Nasal cavity respiratory epithelium epithelial cell of viscerocranial mucosa (primary cell): ENCODE measurements at places on chromosomes 1 and 21. TPM values are rescaled to one million over a fixed set of nuclear protein-coding genes. Genes with fewer than 3 reads are reported as not detected.

Gene NCSTN
- total RNA-seq = 53.0 and 97.3 TPM in 2 replicates

Gene ZNF281
- 39.0 and 41.9 TPM in 2 replicates for total RNA-seq

Gene AMY2B
- 2.1 and 2.7 TPM in 2 replicates for total RNA-seq

Gene DNAJC28
- total RNA-seq = 1.0 and 1.6 TPM in 2 replicates

Gene PLEKHM2
- total RNA-seq = 74.8 and 114 TPM in 2 replicates

Gene FCRL6
- total RNA-seq = not detected in 2 replicates

Gene DDAH1
- total RNA-seq = 1.8 and 3.8 TPM in 2 replicates

Gene GBP5
- 0.34 and 1.1 TPM in 2 replicates for total RNA-seq

Gene ARHGEF10L
- total RNA-seq = 4.1 and 18.2 TPM in 2 replicates

Gene PTGER3
- under 0.01 TPM in 2 replicates for total RNA-seq

Gene ATP6V1G3
- total RNA-seq = not detected in 2 replicates

Gene KRTAP22-1
- not detected in 2 replicates for total RNA-seq

Gene PDC
- not detected in 2 replicates for total RNA-seq

Gene AVPR1B
- total RNA-seq = not detected in 2 replicates

Gene PLA2G2F
- total RNA-seq = under 0.01 TPM in 1 of 2 replicates, not detected in the other

Gene PROX1
- total RNA-seq = 0.14 and 0.34 TPM in 2 replicates

Gene PGD
- 127 and 129 TPM in 2 replicates for total RNA-seq

Gene PADI6
- total RNA-seq = not detected in 2 replicates

Gene FAM72C
- not detected in 2 replicates for total RNA-seq

Gene ID3
- total RNA-seq = 20.5 and 38.9 TPM in 2 replicates

Gene CD5L
- not detected in 2 replicates for total RNA-seq

Gene WNT3A
- total RNA-seq = under 0.01 and 0.07 TPM in 2 replicates

Gene POU3F1
- under 0.01 and 0.43 TPM in 2 replicates for total RNA-seq

Gene AMPD1
- total RNA-seq = not detected in 2 replicates

Gene DCDC2B
- not detected in 2 replicates for total RNA-seq

Gene UBE2U
- not detected in 2 replicates for total RNA-seq
